Esophagus muscularis mucosa (tissue), 4 donors: ENCODE measurements at places on chromosomes 11 and 22.

DNA sequence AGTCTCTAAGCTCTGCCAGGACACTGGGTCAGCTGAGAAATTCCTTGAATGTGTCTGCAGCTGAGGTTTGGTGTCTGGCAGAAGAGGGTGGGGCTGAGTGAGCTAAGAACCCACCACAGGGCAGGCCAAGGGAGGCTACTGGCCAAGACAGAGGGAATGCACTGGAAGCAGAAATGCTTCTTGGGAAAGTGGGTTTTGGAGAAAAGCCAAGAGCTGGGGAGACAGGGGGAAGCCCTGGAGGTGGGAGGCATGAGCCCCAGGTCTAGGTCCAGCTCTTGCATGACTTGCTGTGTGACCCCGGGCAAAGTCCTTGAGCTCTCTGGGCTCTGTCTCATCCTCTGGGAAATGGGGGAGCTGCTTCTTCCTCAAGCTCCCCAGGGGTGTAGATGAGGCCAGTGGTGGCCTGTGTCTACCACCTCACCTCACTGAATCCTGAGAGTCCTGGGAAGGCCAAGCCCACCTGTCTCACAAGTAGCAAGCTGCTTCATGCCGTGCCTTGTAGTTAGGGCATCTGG is 2.3 kb downstream of the MMP11 start:
- no peak for DNase-seq

GRCh38 chr11:64086258-64087123 is 50.8 kb downstream of the FLRT1 start:
- no peak for DNase-seq

DNA sequence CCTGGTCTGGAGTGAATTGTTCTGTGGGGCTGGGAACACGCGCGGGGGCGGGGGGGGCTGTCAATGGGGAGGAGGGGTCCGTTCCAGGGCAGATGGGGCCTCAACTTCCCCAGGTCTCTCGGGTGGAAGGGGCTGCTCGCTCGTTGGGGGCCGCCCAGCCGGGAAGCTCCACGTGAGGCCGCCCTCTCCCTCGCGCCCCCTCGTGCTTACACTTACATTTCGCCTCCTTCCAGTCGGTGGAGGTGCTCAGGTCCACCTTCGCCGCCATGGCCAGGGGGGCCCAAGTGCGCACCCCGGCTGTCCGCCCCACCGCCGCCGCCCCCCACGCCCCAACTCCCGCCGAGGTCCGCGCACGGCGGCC is 452 bp downstream of the MACROD1 start:
- no peak for DNase-seq

- DNase-seq, result no peak
Measured at GRCh38 chr22:46612904-46613605, 7.1 kb upstream of the GRAMD4 start.
